ENCODE measurements at places on chromosomes 3 and 15.

GRCh38 chr3:132563420-132564069 lies 33.5 kb upstream of the ACKR4 start:
- no peak for DNase-seq

DNA sequence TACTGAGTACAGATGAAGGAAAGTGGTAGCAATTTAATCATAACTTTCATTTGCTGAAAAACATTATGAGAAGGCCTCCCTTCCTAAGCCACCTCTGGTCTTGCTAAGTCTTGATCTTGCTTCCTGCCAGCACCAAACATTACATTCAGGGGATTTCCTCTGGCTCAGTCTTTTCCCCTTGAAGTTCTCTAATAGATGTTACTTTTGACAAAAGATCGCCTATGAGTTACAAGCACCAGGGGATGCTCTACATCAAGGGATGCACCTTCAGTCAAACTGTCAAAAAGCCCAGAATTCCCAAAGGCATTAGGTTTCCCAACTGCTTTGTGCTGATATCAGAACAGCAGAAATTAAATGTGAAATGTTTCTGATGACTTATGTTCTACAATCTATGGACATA lies 47.3 kb downstream of the AQP9 start:
- no peak for DNase-seq

DNA sequence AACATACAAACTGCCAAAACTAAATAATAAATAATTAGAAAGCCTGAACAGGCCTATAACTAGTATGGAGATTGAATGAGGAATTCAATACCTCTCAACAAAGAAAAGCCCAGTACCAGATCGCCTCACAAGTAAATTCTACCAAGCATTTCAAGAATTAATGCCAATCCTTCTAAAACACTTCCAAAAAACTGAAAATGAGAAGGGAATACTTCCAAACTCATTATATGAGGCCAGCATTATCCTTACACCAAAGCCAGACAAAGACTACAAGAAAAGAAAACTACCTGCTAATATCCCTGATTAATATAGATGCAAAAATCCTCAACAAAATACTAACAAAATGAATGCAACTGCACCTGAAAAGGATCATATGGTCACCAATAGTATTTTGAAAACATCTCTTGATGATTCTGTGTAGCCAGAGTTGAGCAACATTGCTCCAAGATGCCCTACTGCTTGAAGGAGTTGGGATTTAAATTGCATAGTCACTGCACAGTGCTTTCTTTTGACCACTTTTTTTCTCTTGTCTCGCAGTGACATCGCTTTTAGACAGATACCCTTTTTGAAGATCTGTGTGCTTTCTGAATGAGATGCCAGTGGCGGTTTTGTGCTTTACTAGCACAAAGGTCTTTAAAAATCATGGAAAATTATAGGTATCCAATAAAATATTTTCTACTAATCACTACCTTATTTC lies 487.2 kb upstream of the RASGRP1 start:
- no peak for DNase-seq

DNA sequence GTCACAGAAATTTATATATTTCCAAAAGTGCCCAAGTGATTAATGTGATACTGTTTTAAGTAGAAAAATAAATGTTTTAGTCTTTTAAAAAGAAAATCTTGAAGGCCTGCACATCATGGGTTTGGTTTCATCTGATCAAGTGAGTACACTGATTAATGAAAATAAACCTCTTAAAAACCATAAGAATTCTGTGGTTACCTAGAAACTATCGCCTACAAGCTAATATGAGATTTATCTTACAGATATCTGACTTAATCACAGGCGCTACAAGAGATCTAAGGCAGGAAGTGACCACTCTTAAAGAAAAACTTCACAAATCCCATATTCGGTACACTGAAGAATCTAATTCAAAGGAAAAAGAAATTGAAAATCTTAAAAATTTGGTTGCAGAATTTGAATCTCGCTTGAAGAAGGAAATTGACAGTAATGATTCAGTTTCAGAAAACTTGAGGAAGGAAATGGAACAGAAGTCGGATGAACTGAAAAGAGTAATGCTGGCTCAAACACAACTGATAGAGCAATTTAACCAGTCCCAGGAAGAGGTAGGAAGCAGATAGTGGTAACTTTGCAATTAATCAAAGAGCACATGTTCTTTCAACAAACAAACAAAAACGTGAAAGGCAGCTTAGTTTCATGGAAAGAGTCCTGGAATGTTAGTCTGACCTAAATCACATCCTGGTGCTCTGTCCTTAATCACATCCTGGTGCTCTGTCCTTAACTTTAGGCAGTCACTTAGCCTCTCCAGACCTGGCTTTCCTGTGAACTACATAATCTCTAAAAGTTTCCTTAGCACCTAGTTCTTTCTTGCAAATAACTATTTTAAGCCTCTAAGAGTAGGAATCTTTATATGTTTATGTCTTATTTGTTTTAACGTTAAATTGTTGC lies 131.8 kb downstream of the CCNL1 start:
- DNase-seq, result no peak

GRCh38 chr3:57256844-57257243 lies 29.3 kb downstream of the APPL1 start:
- DNase-seq, result no peak

GRCh38 chr15:97914711-97915110 lies 45.8 kb upstream of the ARRDC4 start:
- DNase-seq, result no peak

DNA sequence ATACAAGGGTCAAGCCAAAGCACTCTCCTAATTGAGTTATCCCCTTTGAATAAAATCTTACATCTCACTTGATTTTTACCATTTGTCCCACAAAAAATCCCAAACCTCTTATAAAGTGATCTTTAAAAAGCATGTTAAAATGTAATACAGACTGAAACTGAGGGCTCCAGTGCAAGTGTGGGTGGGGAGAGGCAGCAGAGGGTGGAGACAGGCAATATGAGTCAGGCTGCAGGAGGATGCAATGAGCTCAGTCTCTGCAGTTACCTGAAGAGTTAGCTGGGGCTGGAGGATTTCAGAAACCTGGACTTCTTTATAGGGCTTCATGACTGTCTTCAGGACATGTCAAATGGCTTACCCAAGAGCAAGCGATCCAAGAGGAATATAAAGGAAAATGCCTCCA lies 14.2 kb upstream of the COLQ start:
- DNase-seq, result no peak

Data from midbrain (tissue), 1 donor.